A673 (cell line): ENCODE measurements at places on chromosomes 5 and 9. TPM values are rescaled to one million over a fixed set of nuclear protein-coding genes. Genes with fewer than 3 reads are reported as not detected.

The ARID3C gene
- not detected in 2 replicates for total RNA-seq

The FEM1C gene
- 13.7 and 15.0 TPM in 2 replicates for total RNA-seq

DNA sequence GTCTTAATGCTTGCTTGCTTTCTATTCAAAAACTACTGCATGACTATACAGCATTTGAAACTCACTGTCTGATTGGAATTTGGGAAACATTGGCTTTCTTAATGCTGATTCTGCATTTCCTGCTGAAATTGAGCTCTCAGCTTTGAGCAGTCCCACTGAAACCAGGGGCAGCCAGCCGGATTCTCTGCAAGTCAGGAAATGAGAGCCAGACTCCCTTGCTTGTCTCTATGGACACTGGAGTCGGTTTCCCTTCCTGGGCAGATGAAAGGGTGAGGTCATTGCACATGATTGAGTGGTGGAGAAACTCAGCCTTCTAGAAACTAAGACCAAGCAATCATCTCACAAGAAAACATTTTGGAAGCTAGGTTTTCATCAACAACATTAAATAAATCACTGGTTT, 119.7 kb upstream of the SPATA31C2 start:
- DNase-seq, result peak; percentile 22

GRCh38 chr5:111551569-111552275, 39.4 kb upstream of the STARD4 start:
- peak; percentile 12 for DNase-seq

GRCh38 chr5:101364469-101364868, 461.4 kb upstream of the ST8SIA4 start:
- no peak for DNase-seq

DNA sequence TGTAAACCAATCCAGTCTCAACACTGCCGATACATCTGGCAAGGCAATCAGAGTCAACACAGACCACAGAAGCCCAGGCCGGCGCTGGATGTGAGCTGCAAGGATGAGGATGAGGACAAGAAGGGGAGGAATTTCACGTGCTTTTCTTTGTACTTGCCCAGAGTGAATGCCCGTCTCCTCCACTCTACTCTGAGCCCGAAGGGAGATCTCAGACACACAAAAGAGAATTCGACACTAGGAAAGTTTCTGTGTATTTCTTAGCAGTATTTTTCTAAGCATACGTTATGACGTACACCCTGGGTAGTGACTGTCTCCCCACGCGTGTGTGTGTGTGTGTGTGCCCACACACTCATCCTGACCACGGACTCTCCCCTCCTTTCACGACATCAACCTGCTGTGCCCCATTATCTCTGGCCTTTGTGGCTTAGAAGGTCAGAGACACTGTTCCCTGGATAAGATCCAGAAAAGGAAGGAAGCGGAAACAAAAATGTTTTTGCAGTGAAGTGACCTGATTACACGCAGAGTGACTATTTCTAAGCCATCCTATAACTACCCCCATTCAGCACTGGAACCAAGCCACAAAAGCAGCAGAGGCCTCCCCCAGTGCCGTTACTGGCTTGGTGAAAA, 227.3 kb upstream of the DAPK1 start:
- peak; percentile 58 for DNase-seq

GRCh38 chr5:168372356-168372946, 81.0 kb downstream of the WWC1 start:
- DNase-seq, result no peak

- peak; percentile 32 for DNase-seq
Measured at GRCh38 chr5:81003811-81004386, 43.7 kb downstream of the RASGRF2 start.
